Stimulated activated CD4-positive, alpha-beta T cell treated with anti-CD3 and anti-CD28 coated beads, Interleukin-4, amount 100 ng/mL, for 1 hour (primary cell): ENCODE measurements at places on chromosomes 12 and 14.

DNA sequence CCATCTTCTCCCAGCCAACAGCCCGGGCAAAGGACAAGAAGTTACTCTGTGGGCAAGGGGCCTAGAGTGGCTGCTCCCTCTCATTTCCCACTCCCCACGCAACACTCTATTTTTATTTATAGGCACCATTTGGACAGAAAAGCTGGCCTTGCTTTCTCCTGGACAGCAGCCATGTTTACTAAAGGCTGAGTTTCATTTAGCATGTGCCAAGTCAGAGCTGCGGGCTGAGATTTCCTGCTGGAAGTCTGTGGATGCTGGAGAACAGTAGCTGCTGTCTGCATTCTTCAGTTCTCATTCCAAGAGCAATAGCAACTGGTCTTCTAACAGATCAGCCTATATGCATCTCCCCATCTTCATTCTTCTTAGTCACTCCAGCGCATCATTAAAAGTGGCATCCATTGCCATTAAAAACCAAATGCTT is 8.3 kb downstream of the COL2A1 start:
- DNase-seq = no peak

DNA sequence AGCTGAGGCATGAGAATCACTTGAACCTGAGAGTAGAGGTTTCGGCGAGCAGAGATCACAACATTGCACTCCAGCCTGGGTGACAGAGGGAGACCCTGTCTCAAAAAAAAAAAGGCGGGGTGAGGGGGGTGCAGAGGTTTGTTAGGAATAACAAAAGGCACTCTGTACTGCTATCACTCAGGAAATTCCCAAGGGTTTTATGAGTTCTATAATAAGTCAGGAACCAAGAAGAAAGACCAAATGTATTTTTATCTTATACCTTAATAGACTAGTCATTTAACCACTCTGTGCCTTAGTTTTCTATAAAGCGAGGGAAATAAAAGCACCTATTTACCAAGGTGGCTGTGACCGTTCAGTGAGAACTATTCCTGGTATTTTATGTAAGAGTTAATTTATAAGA is 319.2 kb downstream of the GPHN start:
- no peak for DNase-seq

DNA sequence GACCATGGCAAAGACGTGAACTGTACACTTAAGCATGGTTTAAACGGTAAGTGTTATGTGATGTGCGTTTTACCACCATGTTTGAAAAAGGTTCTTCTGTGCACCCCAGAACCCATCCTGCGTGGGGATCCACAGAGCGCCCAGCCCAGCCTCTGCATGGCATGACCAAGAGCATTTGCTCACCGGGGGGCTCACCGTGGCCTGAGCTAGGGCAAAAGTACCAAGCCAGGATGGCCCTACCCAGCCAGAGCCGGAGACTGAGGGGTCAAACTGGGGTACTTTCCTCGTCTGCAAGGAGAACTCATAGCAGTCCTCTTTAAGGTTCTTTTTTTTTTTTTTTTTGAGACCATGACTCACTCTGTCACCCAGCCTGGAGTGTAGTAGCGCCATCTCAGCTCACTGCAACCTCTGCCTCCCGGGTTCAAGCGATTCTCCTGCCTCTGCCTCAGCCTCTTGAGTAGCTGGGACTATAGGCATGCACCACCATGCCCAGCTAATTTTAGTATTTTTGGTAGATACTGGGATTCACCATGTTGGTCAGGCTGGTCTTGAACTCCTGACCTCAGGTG is 16.4 kb upstream of the ANKRD9 start:
- DNase-seq = no peak

GRCh38 chr12:113565368-113565767 is 93.7 kb upstream of the LHX5 start:
- DNase-seq = no peak

DNA sequence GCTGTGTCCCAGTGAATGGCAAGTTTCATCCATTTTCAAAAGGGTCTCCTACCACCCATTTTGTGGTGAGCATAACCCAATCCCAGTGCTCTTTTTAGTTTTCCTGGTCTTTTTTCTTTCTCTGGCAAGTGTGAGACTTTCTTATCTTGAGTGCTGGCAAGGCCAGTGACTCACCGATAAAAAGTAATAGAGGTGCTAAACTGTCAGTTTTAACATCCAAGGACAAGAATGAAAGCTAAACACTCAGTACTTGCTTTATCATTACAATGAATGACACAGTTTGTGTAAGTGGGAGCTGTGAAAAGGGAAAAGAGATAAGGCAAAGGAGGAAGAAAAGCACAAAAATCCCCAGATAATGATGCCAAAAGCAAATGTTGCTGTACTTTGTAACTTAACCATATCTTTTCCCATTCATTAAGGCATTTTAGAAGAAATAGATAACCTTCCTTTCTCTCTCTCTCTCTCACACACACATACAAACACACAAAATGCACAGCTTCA is 4.9 kb upstream of the LRIG3 start:
- DNase-seq = no peak

DNA sequence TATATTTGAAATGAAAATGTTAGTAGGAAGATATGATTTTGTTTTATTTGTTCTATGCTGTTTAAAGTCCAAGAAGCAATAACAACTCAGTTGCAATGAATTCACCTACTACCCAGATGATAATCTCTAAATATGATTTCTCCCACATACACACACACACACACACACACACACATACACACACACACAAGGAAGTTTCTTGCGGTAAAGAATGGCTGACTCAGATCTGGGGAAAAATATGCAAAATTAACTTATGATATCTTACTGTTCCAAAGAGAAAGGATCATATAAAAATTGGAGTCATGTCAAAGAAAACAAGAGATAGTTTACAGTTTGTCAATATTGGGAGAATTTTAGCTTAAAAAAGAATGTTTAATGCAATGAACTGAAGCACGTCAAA is 456.7 kb downstream of the SLC16A7 start:
- no peak for DNase-seq

DNA sequence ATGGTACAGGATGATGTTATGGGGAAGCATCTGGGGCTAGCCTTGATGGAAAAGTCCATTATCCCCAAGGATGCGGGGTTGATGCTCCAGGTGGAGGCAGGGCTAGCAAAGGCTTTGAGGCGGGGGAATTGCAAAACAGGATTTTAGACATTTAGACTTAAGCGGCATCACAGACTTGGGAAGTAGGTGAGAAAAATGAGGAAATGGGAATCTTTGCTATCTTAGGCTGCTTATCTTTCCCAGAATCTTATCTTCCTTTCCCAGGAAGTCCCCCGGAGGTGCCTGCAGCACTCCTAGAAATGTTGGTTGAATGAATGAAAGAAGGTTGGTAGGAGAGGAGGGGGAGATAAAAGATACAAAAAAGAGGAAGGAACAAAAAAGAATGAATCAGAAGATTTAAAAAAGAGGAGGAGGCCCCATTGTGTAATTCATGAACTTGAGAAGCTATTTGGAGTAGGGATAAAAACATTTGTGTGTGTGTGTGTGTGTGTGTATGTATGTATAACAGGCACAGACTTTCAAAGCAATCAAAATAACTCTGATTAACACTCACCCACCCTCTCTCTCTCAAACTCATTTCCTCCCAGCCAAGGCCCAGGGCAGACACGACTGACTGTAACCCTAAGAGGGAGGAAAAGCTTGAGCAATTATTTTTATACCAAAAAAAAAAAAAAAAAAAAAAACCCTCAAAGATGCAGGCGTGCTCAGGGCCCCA is 62.5 kb upstream of the TBX3 start:
- no peak for DNase-seq

DNA sequence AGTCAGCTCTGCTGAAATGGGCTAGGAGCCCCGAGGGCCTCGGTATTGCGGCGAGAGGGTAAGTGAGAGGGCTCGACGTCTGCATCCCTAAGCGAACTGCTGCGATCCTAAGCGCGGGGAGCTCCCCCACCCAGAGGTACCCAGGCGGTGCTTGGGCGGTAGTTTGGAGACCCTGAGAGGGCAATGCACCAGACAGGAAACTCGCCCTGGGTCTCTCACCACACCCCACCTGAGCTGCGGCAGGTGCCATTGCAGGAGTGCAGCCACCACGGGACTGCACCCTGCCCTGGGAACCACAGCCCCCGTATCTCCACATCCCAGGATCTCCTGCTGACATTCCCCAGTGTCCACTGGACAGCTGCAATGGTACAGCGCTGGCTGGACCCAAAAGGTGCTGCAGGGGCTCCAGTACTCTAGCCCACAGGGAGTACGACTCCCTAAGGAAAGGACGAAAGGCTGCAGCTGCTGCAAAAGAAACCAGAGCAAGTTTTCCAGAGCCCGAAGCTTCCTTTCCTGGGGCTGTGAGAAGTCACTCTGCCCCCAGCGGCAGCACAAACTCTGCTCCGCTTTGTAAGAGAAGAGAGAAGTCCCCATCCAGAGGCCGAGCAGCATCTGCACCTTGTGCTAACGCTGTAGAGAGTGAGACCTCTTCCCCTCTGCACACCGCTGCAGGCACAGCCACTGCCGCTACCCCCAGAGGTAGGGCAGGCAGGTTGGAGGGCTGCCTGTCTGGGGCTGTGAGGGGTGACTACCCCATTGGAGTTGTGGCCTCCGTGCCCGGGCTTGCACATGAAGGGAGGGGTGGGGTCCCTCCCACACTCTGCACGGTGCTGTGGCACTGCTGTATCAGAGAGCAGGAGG is 31.1 kb upstream of the MON2 start:
- peak; percentile 27 for DNase-seq

- DNase-seq = no peak
Measured at GRCh38 chr12:5718680-5719079, 226.4 kb downstream of the ANO2 start.

DNA sequence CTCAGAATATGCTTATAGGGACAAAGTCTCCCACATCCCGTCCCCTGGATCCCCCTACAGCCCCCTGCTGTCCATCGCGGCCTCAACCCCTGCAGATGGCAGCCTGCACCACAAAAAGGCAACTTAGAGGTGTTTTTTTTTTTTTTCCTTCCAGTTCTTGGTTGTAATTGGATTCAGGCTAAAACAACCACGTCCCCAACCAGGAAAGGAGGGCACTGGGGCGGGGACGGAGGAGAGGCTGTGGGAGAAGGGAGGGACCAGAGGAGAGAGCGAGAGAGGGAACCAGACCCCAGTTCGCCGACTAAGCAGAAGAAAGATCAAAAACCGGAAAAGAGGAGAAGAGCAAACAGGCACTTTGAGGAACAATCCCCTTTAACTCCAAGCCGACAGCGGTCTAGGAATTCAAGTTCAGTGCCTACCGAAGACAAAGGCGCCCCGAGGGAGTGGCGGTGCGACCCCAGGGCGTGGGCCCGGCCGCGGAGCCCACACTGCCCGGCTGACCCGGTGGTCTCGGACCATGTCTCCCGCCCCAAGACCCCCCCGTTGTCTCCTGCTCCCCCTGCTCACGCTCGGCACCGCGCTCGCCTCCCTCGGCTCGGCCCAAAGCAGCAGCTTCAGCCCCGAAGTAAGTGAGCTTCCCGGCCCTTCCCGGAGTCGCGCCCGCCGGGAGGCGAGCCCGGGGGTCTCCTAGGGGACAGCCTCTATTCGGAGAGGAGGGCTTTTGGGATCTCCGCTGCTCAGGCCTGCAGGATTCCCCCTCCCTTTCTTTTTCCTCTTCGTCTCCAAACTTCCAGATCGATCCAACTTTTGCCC is at the start of gene MMP14:
TSS of gene MMP14 (plus strand) at position 285 of the 813 bp plus-strand sequence. CDS start at position 518, 233 bp downstream.
- no peak for DNase-seq

DNA sequence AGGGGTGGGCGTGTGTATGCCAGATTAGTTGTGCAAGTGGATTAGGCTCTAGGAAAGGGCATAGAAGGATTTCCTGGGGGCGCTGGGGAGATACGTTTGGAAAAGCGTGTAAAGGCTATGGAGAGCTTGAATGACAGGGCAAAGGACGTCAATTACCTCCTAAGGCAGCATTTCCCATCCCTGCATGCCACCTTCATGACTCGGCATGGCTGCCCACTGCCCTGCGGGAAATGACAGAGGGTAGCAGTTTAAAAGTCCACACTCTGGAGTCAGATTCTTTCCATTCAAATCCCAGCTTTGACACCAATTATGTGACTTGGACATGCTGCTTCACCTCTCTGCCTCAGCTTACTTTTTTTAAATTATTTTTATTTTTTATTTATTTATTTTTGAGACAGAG is 14.8 kb upstream of the TMEM229B start:
- DNase-seq = no peak

GRCh38 chr14:99511421-99512109 is 30.4 kb downstream of the CCNK start:
- DNase-seq = no peak

DNA sequence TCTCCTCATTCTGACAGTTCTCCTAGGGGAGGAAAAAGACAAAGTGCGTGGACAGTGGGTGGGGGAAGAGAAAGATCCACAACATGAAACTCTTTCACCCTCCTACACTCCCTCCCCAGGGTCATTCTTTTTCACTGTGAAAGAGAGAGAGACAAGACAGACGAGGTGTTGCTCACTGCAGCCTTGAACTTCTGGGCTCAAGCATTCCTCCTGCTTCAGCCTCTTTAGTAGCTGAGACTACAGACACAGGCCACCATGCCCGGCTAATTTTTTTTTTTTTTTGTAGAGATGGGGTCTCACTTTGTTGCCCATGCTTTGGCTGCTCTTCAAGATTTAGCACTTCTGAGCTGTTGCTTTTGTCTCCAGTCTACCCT is 2.7 kb downstream of the GPX2 start:
- DNase-seq = no peak

DNA sequence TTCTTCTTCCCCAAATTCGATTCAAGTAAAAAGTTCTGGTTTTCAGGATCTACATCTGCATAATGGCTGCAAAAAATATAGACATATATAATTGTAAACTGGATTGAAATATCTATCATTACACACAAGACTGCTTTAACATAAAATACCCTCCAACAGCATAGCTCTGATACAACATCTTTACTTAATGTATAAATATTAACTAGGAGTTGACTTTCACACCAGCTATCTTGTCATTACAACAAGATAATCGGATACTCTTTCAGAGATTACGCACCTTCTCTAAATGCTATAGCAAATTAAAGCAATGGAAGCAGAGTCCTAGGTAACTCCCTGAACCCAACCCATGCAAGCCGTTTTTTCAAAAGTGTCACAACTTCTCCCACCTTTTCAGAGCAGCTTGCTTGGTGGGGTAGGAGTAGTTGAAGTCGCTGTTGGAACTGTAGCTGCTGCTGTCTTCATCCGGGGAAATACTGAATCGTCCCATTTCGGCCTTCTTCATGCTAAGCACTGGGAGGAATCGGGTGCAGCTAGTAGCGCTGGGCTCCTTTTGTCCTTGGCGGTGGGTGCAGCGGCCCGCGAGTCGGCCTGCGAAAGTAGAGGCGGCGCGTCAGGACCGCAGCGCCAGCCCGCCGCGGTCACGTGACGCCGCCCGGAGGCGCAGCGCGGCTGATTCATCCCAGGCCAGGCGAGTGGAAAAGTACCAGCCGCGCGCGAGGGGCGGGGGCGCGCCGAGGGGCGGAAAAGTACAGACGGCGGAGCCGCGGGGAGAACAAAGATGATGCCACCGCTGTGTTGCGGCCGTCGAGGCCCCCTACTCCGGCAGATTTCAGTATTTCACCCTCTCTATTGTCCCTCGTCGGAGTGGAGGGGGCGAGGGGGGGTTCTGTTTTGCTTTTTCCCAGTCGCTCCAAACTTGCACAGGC is 1.5 kb downstream of the SLC38A2 start:
- DNase-seq = peak; percentile 95

- DNase-seq = no peak
Measured at GRCh38 chr14:94517641-94518257, 8.5 kb upstream of the SERPINA12 start.
